ENCODE measurements at places on chromosomes 13 and 19. TPM values are rescaled to one million over a fixed set of nuclear protein-coding genes. Genes with fewer than 3 reads are reported as not detected.

GRCh38 chr19:39052846-39053245 is 20.5 kb upstream of the FBXO27 start:
- DNase-seq, result no peak

NAPSA gene
- 2,332 TPM for total RNA-seq

DNA sequence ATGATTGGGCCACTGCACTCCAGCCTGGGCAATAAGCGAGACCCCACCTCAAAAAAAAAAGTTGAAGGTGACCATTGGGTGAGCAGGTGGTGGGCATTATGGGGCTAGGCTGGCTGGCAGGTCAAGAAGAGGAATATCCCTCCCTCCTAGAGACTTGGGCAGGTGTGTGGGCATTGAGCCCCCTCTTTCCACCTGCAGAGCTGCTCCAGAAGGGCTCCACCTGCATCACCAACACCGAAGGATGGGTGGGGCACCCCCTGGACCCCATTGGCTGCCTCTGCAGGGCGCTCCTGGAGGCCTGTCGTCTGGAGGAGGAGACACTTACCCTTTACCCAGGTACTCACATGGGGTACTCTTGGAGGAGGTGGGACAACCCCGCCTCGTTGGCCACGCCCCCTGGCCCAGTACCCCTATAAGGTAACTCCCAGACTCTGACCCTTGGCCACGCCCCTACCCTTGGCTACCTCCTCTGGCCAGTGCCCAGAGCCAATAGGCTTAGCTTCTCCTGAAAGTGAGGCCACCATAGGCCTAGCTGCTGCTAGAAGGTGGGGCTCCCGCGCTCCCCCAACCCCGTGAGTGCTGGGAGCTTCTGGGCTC is 21.9 kb downstream of the ZSWIM4 start:
- DNase-seq, result peak; percentile 81

DNA sequence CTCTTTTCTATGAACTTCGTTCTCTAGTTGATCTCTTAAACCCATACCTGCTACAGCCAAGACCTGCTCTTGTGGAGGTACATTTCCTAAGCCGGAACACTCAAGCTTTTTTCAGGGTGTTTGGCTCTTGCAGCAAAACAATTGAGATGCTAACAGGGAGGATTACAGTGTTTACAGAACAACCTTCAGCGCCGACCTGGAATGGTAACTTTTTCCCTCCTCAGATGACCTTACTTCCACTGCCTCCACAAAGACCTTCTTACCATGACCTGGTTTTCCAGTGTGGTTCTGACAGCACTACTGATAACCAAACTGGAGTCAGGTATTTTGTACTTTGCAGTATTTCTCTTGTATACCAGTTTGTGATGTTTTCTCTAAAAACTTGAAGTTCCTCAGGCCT is 506 bp downstream of the KCNRG start:
- DNase-seq, result no peak

- DNase-seq, result no peak
Observed at GRCh38 chr19:16442386-16443276, 29.1 kb downstream of the EPS15L1 start.

KLK4 gene
- total RNA-seq, result not detected

DNA sequence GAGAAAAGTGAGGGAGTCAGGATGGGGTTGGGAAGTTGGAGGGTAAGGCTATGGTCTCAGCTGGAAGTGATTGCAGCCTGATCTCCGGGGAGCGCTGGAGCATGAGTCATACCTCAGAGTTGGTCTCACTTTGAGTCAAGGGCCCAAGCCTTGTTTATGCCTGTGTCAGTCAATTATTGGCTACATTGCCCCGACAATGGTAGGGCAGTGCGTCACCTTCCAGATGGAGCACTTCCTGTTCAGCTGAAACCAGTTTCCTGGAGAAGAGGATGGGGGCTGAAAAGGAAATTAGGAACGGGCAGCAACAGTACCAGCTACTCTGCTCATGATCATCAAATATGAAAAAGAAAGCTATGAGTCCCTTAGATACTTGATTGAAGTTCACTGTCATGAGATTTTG is 60.4 kb downstream of the ADGRE1 start:
- DNase-seq, result peak; percentile 34

GRCh38 chr19:30593356-30593755 is 221.2 kb downstream of the ZNF536 start:
- no peak for DNase-seq

DNA sequence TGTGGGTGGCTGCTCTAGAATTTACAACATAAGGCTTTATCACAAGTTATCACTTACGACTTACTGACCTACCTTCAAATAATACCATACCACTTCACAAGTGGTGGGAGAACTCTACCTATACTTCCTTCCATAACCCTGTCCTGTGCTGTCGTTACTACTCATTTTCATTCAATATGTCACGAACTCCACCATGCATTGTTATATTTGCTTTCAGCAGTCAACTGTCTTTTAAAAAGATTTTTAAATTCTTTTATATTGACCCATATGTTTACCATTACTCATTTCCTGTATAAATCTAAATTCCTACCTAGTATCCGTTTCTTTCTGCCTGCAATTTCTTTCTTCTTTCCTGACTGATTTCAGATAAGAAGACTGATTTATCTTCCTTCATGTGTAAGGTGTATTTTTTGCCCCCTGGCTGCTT is 200.0 kb downstream of the KLF12 start:
- no peak for DNase-seq

All from upper lobe of left lung (tissue), 6 donors.